ENCODE measurements at places on chromosomes 11 and 22.
A peak's percentile ranks its signal among the peaks of the same experiment; 100 is the strongest.

DNA sequence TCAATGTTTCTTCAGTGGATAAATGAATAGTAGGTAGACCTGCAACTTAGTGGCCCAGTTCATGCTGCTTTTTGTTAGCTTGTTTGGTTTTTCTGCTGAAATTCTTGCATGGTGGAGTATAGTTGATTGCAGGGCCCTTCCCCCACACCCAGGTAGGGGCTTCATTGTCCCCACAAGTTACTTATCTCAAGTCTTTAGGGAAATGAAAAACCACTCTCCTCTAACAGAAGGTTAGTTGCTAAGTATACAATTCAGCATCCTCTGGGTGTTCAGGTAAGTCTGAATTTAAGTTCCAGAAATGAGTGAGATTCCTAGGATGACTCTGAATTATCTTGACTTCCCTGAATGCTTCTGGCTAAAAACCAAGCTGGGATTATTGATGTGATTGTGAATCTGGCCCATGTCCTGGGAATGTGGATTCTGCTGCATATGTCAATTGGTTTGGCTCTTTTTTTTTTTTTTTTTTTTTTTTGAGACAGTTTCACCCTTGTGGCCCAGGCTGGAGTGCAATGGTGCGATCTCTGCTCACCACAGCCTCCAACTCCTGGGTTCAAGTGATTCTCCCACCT, 40.3 kb downstream of the BCL2L13 start:
- DNase-seq = no peak

DNA sequence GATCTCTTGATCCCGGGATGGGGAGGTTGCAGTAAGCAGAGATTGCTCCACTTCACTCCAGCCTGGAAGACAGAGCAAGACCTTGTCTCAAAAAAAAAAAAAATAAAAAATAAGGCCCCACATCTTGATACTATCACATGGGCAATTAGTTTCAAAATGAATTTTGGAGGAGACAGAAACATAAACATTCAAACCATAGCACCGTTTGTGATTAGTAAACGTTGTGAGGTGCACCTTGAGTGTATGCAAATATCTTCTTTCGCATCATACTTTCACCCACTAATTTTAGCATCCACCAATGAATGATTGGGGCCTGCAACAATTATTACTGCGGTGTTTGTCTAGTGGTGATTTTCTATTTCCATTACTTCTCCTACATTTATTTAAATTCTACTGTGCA, 11.0 kb upstream of the SPDYC start:
- no peak for DNase-seq

DNA sequence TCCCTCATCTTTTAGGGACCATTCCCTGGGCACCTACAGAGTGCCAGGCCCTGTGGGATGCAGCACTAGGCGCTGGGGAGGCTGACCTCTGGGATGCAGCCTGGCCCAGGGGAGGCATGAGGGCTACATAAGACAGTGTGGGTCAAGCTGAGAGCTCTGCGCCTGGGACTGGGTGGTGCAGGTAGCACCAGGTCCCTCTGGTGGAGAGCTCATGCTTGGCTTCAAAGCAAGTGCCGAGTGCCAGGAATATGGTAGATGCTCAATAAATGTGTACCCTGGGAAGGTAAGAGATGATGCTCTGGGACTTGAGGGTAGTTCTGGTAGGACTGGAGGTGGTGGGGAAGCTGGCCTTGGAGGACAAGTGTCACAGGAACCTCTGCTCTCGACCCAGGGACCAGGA, 2.0 kb upstream of the MPPED1 start:
- DNase-seq = no peak

DNA sequence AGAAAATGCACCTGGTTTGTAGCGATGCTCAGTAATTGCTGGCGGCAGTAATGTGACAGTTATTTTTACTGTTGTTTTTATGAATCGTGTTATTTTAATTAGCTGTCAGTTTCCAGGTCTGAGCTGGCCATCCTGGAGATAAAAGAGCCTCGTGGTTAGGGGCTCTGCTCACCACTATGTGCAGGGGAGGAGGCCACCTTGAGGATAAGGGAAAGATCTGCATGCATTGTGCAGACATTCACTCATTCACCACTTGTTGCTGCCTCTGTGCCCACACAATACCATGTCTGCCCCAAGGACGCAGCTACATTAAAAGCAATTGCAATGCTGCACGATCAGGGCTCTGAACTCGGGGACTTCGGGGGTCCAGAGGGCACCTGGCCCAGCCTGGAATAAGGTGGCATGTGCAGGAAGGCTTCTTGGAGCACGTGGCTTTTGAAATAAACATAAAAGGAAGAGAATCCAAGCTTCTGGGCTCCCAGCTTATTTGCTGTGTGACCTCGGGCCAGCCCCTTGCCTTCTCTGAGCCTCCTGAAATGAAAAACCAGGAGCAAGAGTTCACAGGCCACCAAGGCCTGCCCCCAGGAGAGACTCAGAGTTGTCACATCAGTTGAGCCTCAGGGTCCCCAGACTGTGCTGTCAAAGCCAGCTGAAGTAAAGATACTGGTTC, 44.7 kb upstream of the SHISAL1 start:
- no peak for DNase-seq

- no peak for DNase-seq
These were observed 13.2 kb downstream of the CRTAM start for GRCh38 chr11:122851366-122851966.

DNA sequence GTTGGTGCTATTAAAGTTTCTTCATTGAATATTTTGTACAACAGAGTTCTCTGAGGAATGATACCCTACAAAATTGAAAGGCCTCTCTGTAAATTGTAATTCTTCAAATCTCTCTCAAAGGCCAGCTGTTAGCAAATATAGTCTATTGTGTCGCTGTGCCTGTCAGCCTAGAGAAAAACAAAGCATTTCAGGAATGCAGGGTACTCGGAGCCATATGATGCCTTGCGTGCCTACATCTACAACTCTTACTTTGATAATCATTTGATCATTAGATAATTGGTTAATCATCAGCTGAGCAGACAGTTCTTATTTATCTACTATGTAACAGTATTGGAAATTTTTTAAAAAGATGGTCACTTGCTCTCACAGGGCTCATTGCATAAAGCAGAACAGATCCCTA, 67.3 kb downstream of the RNF169 start:
- DNase-seq = no peak

- DNase-seq = no peak
These were observed 18.4 kb downstream of the CUL5 start for GRCh38 chr11:108027057-108027456.

DNA sequence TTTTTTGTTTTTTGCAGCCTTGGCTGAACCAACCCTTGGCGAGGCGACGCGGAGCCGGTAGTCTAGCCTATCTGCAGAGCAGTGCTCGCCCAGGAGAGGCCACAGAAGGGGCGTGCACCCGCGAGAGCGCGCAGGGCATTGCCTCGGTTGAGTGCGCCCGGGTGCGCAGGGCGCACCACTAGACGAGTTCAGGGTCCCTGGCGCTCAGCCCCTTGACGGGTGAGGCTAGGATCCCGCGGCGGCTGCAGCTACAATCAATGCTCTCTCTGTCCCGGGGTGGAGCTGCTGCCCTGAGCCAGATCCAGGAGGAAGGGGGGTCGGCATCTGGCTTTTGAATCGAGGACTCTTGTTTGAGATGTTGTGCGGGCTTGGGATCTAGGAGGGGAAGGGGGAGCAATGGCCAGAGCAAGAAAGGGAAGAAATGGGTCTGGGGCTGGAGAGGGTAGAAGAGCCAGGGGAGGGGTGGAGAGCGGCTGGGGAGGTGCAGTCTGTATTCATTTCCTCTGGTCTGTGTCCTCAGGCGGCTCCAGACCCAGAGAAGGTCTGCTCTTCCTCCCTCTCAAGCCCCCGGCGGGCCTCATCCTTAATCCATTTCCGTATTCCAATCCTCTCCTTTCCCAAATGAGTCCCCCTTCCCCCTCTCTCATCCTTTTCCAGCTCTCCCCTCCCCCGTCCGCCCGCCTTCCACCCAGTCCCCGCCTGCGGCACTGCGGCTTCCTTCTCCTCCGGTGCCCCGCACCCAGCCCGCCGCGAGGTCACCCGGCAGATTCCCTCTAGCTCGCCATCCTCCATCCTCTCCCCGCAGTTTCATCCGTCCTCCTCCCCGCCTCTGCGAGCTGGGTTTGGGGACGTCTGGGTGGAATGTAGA, 797 bp downstream of the THY1 start:
- DNase-seq = no peak

GRCh38 chr11:28566339-28567089, 458.3 kb downstream of the METTL15 start:
- peak; percentile 42 for DNase-seq

GRCh38 chr11:68036717-68037239, 2.0 kb upstream of the TCIRG1 start:
- no peak for DNase-seq

- peak; percentile 76 for DNase-seq
These were observed 60.4 kb downstream of the SFI1 start for GRCh38 chr22:31556627-31557203.

- no peak for DNase-seq
These were observed 811.0 kb upstream of the CCDC90B start for GRCh38 chr11:84097186-84097585.

GRCh38 chr11:93936460-93936859, 84.7 kb upstream of the HEPHL1 start:
- no peak for DNase-seq

GRCh38 chr11:68924073-68924925, 20.6 kb downstream of the IGHMBP2 start:
- DNase-seq = no peak

GRCh38 chr11:65849366-65849765, 8.6 kb downstream of the CFL1 start:
- DNase-seq = no peak

GRCh38 chr22:49906071-49906798, 12.0 kb downstream of the ALG12 start:
- no peak for DNase-seq

- no peak for DNase-seq
These were observed 751 bp downstream of the FIBIN start for GRCh38 chr11:26994631-26995095.

DNA sequence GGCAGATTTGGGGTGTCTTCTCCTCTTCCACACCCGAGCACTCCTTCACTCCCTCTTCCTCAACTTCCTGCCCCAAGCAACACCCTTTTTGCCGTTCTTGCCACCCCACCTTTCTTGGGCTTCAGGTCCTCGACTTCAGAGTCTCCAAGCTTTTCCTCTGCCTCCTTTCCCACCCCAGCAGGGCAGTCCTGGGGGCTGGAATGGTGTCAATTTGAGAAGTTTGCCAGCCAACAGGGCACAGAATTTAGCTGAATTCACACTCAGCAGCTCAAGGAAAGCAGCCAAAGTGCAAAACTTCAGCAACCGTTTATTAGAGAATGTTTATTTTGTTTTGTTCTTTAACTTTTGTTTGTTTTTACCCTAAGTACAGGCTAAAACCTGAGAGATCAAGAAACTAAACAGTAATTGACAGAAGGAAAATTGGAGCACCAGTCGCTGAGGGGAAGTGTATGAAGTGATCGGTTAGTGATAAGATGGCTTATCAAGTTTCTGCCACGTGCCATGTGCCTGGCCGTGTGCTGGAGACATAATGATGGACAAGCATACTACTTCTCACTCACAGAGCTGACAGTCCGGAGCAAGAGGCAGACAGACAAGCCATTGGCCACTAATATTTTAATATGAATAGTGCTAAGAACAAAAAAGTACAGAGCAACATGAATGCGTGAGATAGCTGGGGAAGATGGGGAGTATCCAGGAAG, 44.4 kb downstream of the AHNAK start:
- no peak for DNase-seq

GRCh38 chr11:134480136-134480712, 68.2 kb upstream of the B3GAT1 start:
- DNase-seq = no peak

DNA sequence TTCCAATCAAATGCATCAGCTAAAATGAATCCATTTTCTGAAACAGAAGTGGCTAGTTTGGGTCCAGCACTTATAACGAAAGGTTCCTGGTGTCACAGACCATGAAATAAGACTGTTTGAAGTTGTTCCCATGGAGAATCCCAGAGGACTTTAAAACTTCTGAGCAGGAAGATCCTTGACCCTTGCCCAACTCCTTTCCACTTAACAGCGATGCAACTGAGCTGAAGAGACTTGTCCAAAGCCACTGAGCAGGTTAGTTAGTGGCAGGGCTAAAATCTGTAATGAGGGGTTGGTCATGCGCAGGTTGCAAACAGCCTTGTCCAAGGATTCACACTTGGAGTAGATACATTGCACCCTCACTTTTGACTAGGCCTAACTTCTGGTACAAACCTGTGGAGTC, 1.3 kb downstream of the RAB38 start:
- DNase-seq = no peak

DNA sequence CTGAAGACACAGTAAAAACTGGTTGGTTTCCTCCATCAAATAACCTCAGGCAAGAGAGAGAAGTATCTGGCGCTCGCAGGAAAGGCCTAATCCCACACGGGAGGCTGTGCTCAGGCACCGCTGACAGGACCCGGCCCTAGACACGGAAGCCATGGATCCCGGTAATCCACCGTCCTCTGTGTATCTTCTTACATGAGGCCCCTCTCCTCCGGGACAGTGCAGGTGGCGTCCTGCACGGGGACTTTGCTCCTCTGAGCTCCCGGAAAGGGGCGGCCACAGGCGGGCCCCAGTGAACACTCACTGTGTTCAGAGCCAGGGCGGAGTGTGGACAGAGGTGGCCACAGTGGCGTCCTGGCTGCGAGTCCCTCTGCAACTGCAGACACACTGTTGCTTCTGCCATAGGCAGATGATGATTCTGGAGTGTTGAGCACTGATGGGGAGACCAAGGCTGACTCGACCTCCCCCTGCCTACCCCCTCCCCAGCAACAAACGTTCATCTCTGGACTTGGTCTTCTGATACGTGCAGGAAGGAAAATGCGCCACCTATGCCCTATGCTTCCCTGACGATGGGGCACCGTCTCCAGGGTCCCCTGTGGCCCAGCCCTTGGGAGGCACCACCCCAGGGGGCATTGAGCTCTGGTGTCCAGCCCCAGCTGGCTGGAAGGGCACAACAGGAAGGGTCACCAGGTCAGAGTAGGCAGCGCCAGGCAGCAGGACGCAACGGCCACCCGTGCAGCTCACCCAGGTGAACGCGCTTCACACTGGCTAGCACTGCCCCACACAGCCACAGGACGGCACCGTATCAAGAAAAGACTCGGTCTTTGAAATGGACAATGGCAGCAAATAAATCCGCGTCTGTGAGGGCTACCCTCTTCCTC, 95.7 kb downstream of the TRMU start:
- no peak for DNase-seq

- no peak for DNase-seq
These were observed 102.1 kb downstream of the MN1 start for GRCh38 chr22:27699383-27700019.

DNA sequence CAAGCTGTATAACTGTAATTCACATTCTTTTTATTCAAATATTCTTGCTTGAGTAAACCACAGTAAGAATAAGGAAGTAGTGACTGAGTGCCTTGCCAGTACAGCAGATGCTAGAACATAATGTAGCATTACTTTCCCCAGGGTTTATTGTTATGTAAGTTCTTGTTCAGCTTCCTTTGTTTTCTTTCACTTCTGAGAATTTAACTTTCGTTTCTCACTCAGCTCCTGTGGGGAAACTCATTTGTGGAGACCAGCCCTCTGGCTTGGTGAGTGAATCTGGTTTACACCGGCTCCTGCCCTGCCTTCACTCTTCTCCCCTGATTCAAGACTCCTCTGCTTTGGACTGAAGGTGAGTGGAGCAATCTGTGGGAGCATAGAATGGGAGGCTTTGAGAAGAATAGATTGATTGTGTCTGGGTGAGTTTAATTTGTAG, at the start of gene TRIM22:
Gene TRIM22, plus strand, starts transcription at position 240 of the 433 bp plus-strand sequence. CDS start 6,443 bp downstream, outside the sequence.
- DNase-seq = no peak

Measured in COLO829 (cell line).